RPMI8226 (cell line): ENCODE measurements at places on chromosomes 5 and 9.

DNA sequence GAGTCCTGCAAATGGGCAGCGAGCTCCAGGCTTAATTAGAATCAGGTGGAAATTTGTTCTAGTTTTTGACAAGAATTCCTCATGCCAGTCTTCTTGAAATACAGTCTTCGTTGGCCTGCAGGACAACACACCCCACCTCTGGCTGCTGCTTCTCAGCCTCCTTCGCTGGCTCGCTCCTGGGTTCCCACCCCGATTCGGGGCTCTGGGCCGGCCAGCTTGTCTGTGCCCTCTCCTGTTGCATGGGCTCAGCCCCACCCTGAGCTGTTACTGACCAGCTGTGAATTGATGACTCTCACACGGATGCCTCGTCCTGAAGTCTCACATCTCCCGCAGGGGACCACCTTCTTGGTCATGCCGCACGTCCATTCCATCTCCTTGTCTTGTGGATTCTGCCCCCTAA lies 21.0 kb downstream of the PSD2 start:
- no peak for DNase-seq

DNA sequence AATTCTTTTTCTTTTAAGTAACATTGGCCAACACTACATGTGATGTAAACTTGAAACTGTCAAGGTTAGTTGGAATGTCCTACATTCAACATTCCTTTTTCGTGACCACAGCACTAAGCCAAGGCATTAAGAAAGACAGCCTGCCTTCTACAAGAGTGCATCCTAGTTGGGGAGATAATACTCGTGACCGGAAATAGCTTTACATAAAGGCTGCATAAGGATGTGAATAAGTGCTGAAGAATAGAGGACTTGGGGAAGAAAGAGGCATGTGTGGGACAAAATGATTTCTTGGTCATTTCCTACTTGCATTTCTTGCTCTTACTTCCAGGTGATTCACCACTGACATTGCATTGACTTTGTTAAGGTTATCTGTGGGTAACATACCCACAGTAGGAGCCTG lies 282.0 kb downstream of the DMRT2 start:
- DNase-seq, result no peak

DNA sequence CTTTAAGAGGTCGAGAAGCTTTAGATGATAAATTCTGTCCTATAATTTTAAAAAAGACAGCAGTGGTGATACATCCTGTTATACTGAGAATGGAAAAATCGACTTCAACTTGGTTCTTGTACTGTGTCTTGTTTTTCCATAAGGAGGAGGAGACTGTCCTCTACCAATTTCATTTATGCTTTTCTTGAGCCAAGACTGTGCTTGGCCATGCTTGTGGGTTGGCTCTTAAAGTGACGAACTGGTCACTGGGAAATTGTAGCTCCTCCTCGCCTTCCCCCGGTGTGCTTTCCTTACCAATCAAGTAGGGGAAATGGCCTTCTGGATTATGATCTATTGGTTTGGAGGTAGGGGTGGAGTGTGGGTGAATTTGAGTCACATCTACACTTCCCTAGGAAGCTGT lies 67.1 kb upstream of the HSPB3 start:
- no peak for DNase-seq

DNA sequence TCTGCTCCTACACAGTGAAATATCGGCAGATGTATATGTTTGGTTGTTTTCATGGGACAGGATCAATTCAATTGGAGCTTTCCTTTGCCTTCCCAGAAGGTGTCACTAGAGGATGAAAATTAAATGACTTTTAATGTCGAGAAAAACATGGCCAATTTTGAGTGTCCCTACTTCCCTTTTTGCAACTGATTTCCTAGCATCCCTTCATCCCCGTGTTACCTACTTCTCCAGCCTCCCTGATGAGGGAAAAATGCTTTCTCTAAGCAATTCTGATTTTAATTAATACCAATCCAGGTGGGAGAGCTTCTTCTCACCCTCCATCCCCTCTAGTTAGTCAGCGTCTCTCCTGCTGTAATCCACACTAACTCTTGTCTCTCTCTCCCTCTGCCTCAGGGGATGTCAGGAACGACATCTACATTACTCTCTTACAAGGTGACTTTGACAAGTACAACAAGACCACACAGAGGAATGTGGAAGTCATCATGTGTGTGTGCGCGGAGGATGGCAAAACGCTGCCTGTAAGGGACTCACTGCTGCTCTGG lies 64.9 kb downstream of the DOCK2 start:
- DNase-seq, result no peak

DNA sequence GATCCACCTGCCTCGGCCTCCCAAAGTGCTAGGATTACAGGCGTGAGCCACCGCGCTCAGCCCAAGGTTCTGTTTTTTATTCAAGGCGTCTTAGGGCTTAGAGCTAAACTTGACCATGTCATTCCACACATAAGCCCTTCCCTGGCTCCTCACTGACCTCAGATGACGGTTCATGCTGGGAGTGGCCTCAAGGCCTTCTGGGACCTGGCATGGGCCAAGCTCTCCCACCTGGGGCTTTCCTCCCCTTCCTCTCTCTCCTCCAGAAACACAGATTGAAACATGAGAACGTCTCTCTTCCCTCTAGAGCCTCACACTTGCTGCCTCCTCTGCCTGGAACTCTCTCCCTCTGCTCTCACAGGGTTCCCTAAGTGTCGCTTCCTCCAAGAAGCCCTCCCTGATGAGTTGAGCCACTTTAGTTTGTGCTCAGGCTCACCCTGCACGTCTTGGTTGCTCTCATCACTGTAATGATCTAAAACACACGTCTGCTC lies 155.6 kb upstream of the IER5L start:
- no peak for DNase-seq

DNA sequence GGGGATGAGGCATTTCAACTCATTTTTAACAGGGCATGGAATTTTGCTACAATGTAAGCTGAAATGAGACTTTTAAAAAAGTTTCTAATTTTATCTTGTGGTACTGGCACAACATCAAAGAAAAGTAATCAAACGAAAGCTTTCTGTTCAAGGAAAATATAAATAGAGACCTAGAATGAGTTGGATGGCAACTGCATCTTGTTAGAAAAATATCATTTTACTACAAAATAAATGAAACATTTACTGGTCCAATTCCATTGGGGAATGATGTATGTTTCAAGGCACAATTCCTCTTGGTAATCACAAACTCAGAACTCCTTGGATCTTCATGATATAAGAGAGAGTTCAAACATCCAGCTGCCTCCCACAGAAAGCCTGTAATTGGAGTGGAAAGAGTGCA lies 102.8 kb downstream of the HMHB1 start:
- DNase-seq, result no peak

GRCh38 chr5:125266106-125266505 lies 519.7 kb upstream of the ZNF608 start:
- DNase-seq, result no peak

DNA sequence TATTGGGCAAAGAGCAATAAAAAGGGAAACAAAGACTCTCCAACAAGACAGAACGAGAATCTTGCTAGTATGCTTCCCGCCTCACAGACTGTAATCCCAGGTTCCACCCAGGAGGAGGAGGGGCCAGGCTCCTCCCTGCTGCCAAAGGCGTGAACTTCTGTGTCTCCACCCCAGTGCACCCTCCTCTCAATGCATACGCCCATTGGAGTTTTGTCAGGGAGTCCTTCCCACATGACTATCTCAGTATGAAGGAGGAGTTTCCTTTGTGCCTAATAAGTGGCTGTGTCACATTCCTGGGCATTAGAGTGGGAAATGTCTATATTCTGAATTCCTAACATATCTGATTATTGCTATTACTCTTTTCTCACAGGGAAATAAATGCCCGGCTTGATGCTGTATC lies 106.4 kb upstream of the DHFR start:
- no peak for DNase-seq

- DNase-seq, result no peak
Observed at GRCh38 chr5:123949043-123949804, 437.2 kb downstream of the CSNK1G3 start.

GRCh38 chr5:151642472-151643140 lies 44.1 kb downstream of the SPARC start:
- no peak for DNase-seq

GRCh38 chr9:123743737-123744136 lies 186.2 kb downstream of the DENND1A start:
- DNase-seq, result no peak

- no peak for DNase-seq
Observed at GRCh38 chr9:104879555-104880309, 48.2 kb downstream of the ABCA1 start.

GRCh38 chr9:38176251-38176650 lies 107.2 kb upstream of the SHB start:
- DNase-seq, result no peak

- no peak for DNase-seq
Observed at GRCh38 chr5:28516722-28517121, 1478.3 kb upstream of the CDH9 start.

GRCh38 chr9:73200694-73201452 lies 49.2 kb downstream of the ANXA1 start:
- peak; percentile 11 for DNase-seq

GRCh38 chr5:80676706-80677105 lies 21.9 kb upstream of the DHFR start:
- no peak for DNase-seq

DNA sequence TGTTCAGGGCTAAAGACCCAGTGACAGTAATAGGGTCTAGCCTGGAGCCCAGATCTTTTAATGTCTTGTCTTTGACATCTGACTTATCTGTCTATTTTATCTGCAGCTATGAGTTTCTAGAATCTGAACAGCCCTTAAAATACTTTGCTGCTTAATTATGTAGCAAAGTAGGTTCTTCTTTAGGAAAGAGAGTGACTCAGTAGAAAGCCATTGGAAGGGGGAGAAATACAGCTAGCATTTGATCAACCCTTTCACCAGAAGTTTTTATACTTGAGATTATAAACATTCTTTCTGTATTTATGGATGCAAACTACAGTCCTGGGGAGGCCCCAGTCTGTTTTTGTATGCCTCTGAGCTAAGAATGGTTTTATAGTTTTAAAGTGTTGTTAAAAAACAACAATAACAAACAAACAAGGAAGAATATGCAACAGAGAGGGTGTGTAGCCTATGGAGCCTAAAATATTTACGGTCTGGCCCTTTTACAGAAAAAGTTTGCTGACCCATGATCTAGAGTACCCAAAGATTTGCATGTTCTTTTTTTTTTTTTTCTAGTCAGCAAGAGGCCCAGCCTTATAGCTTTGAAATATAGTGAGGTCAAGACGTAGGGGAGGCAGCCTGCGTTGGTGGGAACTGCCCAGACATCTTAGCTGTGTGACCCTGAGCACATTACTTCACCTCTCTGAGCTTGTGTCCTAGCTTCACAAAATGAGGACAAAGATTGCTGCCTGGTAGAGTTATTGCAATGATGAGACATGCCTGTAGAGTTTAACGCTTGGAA lies 9.7 kb downstream of the GSN start:
- DNase-seq, result no peak

- no peak for DNase-seq
Observed at GRCh38 chr5:10036136-10036815, 213.4 kb downstream of the ATPSCKMT start.

GRCh38 chr5:74136276-74136825 lies 504.2 kb downstream of the ENC1 start:
- no peak for DNase-seq

- no peak for DNase-seq
Observed at GRCh38 chr9:116639251-116639741, 47.8 kb upstream of the TRIM32 start.

- no peak for DNase-seq
Observed at GRCh38 chr5:41793141-41793770, 77.0 kb downstream of the OXCT1 start.

GRCh38 chr5:43353668-43354067 lies 40.5 kb upstream of the HMGCS1 start:
- no peak for DNase-seq

GRCh38 chr5:78504704-78505677 lies 143.6 kb downstream of the LHFPL2 start:
- DNase-seq, result no peak

DNA sequence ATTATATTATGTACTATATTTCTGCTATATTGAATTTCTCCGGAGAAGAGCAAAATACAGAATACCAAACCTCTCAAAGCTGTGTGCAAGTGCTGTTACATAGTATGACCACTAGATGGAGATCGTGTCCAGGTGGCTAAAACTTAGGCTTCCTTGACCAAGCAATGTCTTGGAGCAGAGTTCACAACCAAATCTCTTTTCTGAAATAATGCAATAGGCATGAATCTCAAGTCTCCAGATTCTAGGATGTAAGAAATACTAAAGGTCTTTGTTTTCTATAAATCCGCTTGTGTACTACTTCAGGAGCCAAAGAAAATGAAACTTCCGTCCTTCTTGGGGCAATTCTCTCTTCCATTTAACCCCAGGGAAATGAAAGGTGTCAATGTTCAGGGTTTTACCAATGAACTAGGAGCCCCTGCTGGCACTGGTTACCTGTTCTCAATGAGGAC lies 181.5 kb upstream of the RAI14 start:
- DNase-seq, result peak; percentile 35

- DNase-seq, result peak; percentile 22
Observed at GRCh38 chr5:57887851-57888621, 405.4 kb upstream of the ACTBL2 start.

- DNase-seq, result no peak
Observed at GRCh38 chr5:177997846-177998245, 1.8 kb upstream of the PROP1 start.

DNA sequence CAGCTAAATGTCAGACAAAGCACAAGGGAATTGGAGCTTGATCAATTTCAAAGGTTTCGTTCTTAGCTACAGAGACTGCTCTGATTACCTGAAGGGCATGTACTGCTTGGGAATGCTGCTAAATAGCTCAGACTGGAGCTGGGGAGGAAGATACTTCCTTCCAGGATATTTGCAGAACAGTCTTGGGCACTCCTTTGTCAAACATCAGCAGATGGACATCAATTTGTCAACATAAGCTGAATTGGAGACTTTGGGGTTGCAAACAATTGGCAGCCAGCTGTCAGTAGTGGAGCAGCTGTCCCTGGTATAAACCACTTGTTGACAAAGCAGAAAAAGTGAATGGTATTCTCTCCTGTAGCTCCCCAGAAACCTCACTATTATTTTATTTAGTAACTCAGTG lies 182.0 kb downstream of the CCDC192 start:
- DNase-seq, result no peak

DNA sequence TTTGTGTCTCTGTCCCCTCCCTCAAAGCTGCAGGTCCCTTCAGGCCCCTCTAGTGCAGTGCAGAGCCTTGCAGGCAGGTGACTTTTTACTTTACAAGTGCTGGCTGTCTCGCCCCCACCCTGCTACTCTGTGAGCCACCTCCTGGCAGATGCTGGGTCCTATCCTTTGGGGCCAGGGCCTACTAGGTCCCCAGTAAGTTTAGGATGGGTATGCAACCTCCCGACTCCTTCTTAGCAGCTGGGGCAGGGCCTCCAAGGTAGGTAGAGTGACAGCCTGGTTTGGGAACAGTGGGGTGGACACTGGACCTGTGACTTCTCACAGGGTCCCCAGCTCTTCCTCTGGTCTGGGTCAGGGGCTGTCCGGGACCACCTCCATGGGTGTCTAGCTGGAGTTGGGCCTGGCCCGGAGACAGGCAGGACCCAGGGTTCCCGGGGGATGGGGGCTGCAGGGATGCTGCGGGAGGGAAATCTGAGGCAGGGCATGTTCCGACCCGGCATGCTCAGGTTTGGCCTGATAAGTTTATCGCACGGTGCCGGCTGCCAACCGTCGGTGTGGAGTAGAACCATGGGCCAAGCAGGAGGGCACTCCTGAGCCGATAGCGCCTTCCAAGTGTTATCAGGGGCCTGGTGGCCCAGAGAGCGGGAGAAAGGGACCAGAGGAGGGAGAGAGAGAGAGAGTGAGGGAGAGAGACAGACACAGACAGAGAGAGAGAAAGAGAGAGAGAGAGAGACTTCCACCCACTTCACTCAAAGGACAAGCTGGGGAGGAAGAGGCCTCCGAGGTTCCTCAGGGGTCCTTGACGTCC lies 20.5 kb downstream of the GFI1B start:
- no peak for DNase-seq
